Esophagus squamous epithelium (tissue), 5 donors: ENCODE measurements at places on chromosomes 4 and X.

GRCh38 chrX:50097071-50097470, 103.7 kb downstream of the AKAP4 start:
- DNase-seq: no peak

- DNase-seq: no peak
These were observed 1305.8 kb downstream of the PCDH7 start for GRCh38 chr4:32025851-32026459.

DNA sequence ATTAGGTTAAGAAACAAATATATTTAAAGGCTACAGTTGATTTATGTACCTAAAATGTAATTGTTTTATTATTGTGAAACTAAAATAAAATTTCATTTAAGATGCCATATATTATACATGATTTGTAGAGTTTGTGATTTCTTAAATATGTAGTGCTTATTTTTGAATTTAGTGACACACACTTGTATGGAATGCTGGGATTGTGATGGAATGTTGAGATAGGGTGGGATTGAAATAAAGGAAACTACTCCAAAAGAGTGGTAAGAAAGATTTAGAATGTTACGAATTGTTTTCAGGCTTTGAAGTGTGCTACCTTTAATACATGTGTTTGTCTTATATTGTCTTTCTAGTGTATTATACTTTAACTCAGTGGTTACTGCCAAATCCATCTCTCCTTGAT, 330.3 kb upstream of the PITX2 start:
- DNase-seq: no peak

DNA sequence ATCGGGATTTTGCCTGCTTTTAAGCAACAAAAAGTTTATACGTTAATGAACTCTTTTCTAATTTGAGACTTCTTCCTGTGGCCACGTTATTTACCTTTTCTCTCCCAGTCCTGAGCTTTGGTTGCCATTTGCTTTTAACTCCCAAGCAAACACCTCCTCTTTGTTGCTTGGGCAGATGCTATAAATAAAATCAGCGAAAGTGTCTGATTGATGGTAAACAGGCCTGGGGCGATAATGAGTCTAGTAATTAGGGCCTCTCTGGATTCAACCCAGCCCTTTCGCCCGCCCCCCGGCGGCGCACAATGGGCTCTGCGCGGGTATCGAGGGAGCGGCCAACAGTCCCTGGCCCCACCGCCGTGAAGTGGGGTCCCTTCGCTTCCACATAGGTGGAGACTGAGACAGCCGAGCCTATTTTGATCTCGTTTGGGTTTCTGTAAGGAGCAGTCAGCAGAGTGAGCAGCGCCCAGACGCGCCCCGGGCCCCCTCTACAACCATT, 790 bp downstream of the CLGN start:
- no peak for DNase-seq

DNA sequence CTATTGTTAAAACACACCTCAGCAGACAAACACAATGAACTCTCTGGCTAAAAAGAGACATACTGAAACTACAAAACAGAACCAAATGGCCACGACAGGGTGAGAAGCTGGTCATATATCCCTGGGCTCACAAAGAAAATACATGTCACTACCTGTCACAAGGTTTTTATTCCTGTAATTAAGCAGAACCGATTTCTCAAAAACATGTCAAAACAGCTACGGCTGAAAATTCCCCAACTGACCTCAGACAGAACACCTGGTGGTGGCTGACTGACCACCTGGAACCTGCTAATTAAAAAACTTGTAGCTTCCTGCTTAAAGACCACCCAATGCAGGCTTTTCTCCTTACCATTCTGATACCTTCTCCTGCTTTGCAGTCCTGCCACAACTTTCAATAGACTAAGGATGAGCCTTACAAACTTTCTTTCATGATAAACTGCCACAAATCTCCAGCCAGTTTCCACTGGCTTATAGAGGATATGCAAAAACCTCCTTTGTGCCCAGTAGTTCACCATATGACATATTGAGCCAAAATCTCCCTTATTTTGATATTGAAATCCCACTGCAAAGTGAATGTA, 571.9 kb downstream of the SPOCK3 start:
- DNase-seq: no peak

GRCh38 chr4:139587446-139587845, 31.4 kb upstream of the SETD7 start:
- no peak for DNase-seq

DNA sequence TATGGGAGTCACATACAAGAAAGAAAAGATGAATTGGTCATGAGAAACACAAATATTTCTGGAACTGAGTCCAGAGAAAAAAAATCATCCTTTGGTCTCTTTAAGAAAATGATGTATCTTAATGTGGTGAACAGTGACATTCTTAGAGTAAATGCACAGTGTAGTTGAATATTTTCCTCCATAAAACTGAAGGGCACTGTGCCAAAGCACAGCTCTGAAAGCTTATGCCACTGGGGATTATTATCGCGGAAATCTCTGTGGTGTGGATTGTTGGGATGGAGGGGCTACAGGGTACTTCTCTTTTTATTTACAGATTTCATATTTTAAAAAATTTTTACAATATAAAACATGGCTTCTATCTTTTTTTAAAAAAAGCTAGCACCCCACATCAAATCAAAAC, 908.1 kb downstream of the CCSER1 start:
- DNase-seq: no peak

DNA sequence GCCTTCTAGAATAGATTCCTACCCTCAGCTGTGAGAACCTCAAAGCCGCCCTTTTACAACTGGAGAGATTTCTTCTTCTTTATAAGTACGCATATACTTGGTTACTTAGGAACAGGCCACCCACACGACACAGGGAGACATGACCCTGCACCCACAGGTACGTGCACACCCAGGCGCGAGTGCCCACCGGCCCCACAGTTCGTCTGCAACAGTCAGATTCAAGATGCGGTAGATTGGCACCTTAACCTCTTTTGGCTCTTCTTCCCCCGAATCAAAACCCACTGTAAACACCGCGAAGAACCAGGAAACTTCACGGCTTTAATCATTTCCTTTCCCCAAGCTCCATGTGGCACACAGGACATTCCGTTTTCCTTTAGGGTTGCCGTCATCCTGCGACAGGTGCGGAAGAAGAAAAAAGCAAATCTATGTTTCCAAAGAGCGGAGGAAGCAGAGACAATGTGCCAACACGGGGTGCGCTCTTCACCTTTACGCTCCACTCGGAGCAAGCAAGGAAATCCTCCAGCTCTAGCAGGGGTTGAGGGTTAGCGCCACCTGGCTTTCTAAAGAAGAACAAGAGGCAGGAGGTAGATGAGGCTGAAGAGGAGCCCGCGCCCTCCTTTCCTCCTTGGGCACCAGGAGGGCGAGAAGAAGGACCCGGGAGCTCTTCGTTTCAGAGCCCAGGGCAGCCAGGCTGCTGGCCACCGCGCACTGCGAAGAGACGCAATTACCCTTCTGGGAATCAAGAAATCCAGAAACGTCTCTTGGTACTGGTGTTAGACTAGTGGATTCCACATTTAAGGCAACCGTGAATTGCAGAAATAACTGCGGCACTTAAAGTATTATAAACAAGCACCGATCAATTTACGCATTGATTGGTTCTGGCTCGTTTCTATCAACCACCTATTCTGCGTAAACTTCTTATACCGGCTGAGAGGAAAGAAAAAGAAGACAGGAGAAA, 35.7 kb downstream of the HAND2 start:
- DNase-seq: no peak

DNA sequence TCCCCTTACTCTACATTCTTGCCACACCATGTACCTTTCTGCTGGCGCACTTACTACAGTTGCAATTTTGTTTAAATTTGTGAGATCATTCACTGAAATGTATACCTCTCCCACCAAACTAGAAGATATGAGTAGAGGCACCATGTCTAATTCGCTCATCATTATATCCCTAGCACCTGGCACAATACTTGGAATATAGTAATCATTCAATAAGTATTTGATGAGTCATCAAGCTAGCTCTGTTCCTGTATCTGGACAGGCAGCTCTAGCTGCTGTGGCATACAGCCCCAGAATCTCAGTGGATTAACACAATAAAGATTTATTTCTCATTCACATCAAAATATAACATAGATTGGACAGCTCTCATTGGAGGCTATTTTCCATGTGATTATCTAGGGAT, 245.9 kb downstream of the IDS start:
- DNase-seq: no peak

- DNase-seq: no peak
These were observed 7.9 kb downstream of the CXCL6 start for GRCh38 chr4:73844345-73844744.
